ENCODE measurements at places on chromosomes 16 and 17.

DNA sequence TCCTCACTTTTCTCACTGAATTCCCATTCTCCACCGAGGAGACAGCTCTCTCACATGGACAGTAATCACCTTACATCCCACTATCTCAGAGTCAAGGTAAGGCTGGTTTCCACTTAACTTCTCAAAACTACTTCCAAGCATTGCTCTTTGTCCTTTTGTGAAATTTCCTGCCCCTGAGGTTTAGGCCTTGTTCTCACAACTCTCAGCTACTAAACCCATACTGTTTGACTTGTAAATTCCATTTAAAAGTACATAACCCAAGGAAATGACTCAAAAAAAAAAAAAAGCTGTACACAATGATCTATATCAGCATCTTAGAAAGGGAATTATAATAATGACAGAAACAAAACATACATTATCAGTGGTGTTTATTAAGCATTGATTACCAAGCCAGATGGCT is 8.8 kb downstream of the CDC27 start:
- H3K4me3 ChIP-seq, result no peak overlapping the region
- no peaks in the 10 kb centered on the region for H3K27me3 ChIP-seq
- H3K36me3 ChIP-seq, result peaks cover 77% of the 10 kb centered on the region
- H3K27ac ChIP-seq, result no peak overlapping the region

GRCh38 chr16:77689971-77690370 is 32.3 kb upstream of the NUDT7 start:
- no peak for DNase-seq
- H3K27ac ChIP-seq, result no peak overlapping the region
- no peaks in the 10 kb centered on the region for H3K4me1 ChIP-seq
- H3K4me3 ChIP-seq, result no peak overlapping the region
- no peaks in the 10 kb centered on the region for H3K36me3 ChIP-seq
- H3K27me3 ChIP-seq, result peaks cover 5% of the 10 kb centered on the region

DNA sequence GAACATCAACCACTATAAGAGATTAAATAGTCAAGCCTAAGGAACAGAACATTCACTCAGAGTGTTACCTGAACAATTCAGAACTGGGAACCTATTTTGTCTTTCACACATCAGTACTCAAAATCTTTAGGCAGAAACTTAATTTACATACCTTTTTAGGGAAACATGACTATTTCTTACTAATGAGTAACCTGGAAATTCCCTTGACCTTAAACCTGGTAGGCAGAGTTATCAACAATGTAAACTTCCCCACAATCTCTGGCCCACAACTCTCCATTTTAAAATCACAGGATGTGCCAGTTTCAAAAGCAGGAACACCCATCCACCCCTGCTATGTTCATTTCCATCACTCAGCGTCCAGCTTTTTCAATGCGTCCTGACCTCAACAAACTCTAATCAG is 132.9 kb upstream of the ANKFN1 start:
- no peak for DNase-seq
- H3K4me1 ChIP-seq, result no peaks in the 10 kb centered on the region
- no peak overlapping the region for H3K27ac ChIP-seq
- H3K36me3 ChIP-seq, result no peaks in the 10 kb centered on the region

DNA sequence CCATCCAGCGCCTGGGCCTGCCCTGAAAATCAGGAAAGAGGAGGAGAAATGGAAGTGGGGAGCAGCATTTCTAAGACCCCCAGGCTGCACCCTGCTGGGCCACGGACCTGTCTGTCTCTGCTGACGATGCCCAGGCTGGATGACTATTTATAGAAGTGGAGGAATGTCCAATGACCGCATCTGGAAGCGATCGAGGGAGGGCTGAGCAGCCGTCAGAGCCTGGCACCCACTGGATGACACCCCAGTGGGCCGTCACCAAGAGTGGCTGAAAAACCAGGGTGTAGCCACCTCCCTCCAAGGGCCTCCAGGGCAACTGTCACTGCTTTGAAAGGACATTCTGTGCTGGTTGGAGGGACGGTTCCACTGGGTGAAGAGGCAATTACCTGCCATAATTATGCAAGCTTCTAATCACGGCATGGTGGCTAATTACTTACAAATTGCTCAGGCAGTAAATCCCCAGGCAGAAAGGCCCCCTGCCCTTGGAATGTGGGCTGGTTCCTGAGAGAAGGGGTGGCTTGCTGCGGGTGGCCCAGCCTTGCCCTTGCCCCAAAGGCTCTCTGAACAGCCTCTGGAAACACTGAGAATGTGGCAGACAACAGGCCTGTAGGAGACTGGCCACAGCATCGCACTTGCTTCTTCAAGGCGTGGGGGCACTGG is 332.1 kb downstream of the C16orf95 start:
- no peak for DNase-seq
- H3K4me3 ChIP-seq, result no peak overlapping the region
- no peak overlapping the region for H3K27ac ChIP-seq
- H3K27me3 ChIP-seq, result no peaks in the 10 kb centered on the region
- H3K4me1 ChIP-seq, result peaks cover 3% of the 10 kb centered on the region

- H3K36me3 ChIP-seq, result no peaks in the 10 kb centered on the region
- no peaks in the 10 kb centered on the region for H3K27me3 ChIP-seq
- H3K27ac ChIP-seq, result no peak overlapping the region
- H3K4me3 ChIP-seq, result no peak overlapping the region
These were observed 828.9 kb downstream of the CDH11 start for GRCh38 chr16:64292953-64293352.

- peaks cover 99% of the 10 kb centered on the region for H3K36me3 ChIP-seq
- no peaks in the 10 kb centered on the region for H3K4me1 ChIP-seq
- no peaks in the 10 kb centered on the region for H3K27me3 ChIP-seq
- no peak overlapping the region for H3K27ac ChIP-seq
- DNase-seq, result no peak
- no peak overlapping the region for H3K4me3 ChIP-seq
These were observed 11.9 kb downstream of the FASN start for GRCh38 chr17:82085931-82086764.

DNA sequence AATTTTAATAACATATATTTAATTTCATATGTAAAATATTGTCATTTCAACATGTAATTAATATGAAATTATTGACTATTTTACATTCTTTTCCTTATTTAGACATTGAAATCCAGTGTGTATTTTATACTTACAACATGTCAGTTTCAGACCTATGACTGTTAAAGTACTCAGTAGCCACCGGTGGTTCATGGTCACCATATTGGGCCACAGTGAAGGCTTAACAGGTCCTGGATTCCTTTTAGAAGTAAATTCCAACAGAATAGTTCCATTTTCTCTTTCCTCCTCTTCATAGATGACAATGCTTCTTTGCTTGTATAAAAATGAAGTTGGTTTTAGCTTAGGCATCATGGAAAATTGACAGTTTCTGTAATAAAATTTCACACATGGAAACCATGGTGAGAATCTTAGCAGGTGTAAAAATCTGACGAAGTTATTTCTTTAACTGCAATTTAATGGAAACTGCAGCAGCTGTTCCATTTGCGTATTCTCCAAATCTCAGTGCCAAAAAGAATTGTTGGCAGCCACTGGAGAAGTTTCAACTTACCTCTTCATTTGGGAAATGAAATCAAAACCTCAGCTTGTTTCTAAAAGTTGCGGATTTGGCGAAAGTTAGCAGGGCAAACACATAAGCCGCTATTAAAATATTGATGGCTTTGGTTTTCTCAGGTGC is 231.1 kb downstream of the CDH13 start:
- H3K27me3 ChIP-seq, result no peaks in the 10 kb centered on the region
- DNase-seq, result no peak
- H3K36me3 ChIP-seq, result no peaks in the 10 kb centered on the region
- H3K4me3 ChIP-seq, result no peak overlapping the region
- H3K4me1 ChIP-seq, result no peaks in the 10 kb centered on the region

DNA sequence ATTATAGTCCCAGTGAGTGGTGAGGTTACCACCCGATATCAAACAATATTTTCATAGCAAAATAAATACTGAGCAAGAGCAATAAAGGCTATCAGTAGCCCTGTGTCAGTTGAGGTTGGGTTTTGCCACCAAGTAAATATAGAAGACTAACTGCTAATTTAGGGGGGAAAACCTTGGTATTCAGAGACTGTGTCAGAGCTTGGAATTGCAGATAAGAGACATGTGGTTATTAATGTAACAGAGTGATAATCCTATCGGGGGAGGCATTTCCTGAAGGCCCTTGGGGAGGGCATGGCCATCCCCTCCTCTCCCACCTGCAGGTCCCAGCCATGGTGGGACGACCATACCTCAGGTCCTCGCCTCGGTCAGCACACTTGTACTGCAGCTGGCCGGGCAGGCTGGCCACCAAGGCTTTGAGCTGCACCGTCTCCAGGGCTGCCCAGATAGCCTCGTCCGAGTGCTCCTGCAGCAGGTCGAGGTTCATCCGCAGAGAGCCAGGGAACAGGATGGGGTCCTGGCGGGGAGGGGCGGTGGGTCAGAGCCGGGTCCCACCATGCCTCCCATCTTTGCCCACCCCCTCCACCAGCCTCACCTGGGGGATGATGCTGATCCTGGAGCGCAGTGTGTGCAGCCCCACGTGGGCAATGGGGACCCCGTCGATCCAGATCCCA is 68.9 kb downstream of the ABCC6 start:
- H3K4me1 ChIP-seq, result peaks cover 10% of the 10 kb centered on the region
- DNase-seq, result no peak
- H3K27me3 ChIP-seq, result no peaks in the 10 kb centered on the region
- no peaks in the 10 kb centered on the region for H3K36me3 ChIP-seq
- no peak overlapping the region for H3K27ac ChIP-seq

DNA sequence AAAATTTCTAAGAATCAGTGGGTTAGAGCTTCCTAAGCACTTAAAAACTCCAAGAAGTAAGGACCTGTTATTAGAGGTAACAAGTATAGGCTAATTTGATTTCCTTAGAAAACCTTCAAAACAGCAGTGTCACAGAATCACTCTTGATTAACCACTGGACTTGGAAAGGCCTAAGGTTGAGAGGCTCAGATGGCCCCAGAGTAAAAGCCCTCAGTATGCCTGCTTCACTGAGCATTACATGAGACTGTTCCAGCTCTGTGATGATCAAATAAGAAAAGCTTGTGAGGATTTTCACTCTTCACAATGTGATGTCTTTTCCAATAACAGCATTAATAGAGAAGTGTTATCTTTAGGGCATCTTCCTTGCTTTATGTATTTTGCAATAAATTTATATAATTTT is 509.2 kb upstream of the HSBP1 start:
- DNase-seq, result no peak
- no peaks in the 10 kb centered on the region for H3K4me1 ChIP-seq
- no peak overlapping the region for H3K4me3 ChIP-seq
- H3K36me3 ChIP-seq, result no peaks in the 10 kb centered on the region
- H3K27me3 ChIP-seq, result no peaks in the 10 kb centered on the region
- H3K27ac ChIP-seq, result no peak overlapping the region

- H3K27me3 ChIP-seq, result no peaks in the 10 kb centered on the region
- DNase-seq, result no peak
These were observed 12.9 kb downstream of the KRT39 start for GRCh38 chr17:40953881-40954280.

DNA sequence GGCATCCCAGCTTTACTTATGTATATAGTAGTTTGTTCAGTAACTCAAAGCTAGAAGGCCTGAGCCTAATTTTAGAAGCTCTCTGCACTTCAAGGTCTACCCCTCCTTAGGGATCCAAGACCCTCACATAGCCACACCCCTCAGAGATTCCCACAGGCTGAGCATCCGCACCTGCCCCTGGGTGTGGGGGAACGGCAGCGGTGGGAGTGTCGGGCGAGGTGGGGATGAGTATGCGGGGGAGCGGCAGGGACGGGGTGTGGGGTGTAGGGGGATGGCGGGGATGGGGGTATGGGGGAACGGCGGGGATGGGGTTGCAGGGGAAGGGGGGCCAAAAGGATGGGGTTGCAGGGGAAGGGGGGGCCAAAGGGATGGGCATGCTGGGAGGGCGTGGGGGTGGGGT is 24.9 kb upstream of the BEAN1 start:
- no peak overlapping the region for H3K27ac ChIP-seq
- peaks cover 31% of the 10 kb centered on the region for H3K27me3 ChIP-seq
- DNase-seq, result no peak
- no peaks in the 10 kb centered on the region for H3K36me3 ChIP-seq

- peaks cover 36% of the 10 kb centered on the region for H3K4me1 ChIP-seq
- DNase-seq, result no peak
- H3K27ac ChIP-seq, result no peak overlapping the region
- H3K27me3 ChIP-seq, result no peaks in the 10 kb centered on the region
- no peak overlapping the region for H3K4me3 ChIP-seq
These were observed 13.7 kb downstream of the MXRA7 start for GRCh38 chr17:76696763-76697701.

DNA sequence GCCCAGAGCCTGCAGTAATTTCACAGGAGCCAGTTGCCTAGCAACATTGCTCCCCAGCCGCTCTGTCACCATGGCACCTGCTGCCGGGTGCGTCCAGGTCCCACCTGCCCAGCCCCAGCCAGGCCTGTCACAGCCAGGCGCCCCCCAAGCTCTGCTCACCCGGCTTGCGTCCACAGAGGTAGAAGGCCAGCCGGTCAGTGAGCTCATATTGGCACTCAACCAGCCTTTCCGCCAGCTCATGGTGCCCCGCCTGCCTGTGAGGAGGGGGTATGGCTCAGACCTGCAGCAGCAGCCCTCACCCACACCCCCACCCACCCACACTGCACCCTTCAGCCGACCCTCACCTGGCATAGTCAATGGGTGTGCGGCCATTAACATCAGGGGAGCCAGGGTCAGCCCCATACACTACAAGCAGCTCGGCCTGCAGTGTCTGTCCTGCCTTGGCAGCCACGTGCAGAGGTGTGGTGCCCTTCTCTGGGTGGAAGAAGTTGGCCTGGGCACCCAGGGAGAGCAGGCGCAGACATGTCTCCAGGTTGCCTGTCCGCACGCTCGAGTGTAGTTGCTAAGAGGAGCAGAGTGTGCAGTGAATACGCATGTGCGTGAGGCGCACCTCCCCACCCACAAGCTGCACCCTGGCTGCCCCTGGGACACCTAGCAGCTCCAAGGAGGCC is 7.7 kb downstream of the GIT1 start:
- H3K27me3 ChIP-seq, result no peaks in the 10 kb centered on the region
- no peak overlapping the region for H3K27ac ChIP-seq
- H3K36me3 ChIP-seq, result peaks cover 40% of the 10 kb centered on the region

GRCh38 chr17:45029758-45030423 is 21.5 kb downstream of the DCAKD start:
- peaks cover 26% of the 10 kb centered on the region for H3K4me1 ChIP-seq
- peaks cover 62% of the 10 kb centered on the region for H3K36me3 ChIP-seq
- DNase-seq, result no peak
- H3K27me3 ChIP-seq, result no peaks in the 10 kb centered on the region

DNA sequence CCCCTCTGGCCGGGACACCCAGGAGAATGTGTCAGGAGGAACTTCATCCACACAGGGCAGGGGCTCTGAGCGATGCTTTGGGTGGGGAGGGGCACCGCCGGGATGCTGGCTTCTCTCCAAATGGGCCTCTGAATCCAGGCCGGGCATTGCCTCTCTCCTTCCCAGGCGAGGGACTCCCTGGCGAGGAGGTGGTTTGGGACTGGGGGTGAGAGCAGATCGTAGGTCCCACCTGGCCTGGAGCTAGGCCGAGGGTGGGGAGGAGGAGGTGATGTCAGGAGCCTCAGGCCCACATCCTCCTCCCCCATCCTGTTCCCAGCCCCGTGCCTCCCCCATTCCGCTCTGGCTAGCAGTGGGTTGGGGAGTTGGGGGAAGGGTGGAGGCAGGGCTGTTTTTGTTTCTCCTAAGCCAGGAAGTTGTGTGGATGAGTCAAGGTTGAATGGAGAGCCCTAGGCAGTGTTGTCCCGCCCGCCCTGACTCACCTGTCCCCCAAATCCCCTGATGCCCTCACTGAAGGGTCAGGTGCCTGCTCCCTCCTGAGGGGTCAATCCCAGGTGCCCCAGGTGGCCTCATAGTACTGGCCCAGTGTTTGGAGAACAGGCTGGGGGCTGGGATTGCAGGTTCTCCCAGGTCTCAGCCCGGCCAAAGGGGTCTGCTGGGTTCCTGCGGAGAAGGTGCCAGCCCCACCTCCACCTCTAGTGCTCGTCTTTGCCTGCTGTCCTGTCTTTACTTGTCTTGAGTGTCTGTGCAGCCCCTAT is 2.8 kb downstream of the GRB7 start:
- DNase-seq, result peak; percentile 64
- no peaks in the 10 kb centered on the region for H3K36me3 ChIP-seq
- H3K4me3 ChIP-seq, result no peak overlapping the region
- H3K27me3 ChIP-seq, result no peaks in the 10 kb centered on the region
- peaks cover 20% of the 10 kb centered on the region for H3K4me1 ChIP-seq
- peak overlapping the region; percentile 35 for H3K27ac ChIP-seq
